ENCODE measurements at places on chromosomes 3 and 15. TPM values are rescaled to one million over a fixed set of nuclear protein-coding genes. Genes with fewer than 3 reads are reported as not detected.

- no peaks in the 10 kb centered on the region for H3K4me1 ChIP-seq
- H3K36me3 ChIP-seq, result peaks cover 70% of the 10 kb centered on the region
- no peak overlapping the region for H3K4me3 ChIP-seq
- DNase-seq, result no peak
- no peaks in the 10 kb centered on the region for H3K27me3 ChIP-seq
Measured at GRCh38 chr3:122427857-122428471, 12.1 kb upstream of the WDR5B start.

- H3K4me3 ChIP-seq, result no peak overlapping the region
- no peak overlapping the region for H3K27ac ChIP-seq
- H3K36me3 ChIP-seq, result no peaks in the 10 kb centered on the region
- no peaks in the 10 kb centered on the region for H3K4me1 ChIP-seq
Measured at GRCh38 chr3:118984699-118985098, 49.9 kb downstream of the IGSF11 start.

Gene CSPG4
- 11.1 TPM for total RNA-seq

Gene P3H2
- total RNA-seq, result 31.5 TPM

Gene CDHR4
- total RNA-seq, result not detected

DNA sequence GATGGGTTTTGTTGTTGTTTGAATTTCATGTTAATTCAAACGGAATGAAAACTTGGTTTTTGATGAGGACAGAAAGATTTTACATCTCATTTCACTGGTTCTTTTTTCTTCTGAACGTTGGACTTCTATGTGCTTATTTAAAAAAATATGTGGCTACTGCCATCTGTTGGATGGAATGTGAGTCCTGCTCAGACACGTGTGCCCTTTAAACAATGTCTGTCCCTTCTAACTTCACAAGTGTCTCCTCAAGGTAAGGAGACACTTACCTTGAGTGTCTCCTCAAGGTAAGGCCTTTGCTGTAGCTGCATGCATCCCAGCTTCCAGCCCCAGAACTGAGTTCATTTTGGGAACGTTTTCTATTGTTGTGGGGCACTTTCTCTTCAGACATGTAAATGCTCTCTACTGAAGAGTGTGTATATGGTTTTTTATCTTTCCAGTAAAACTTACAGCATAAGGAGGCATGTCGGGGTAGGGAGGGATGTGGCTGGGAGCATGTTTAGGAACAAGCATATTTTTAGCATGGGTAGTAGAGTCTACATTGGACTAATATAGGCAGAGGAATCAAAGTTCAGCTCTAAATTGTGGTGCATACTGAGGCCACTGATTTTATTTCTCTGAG is 63.1 kb upstream of the UBE3A start:
- no peak overlapping the region for H3K27ac ChIP-seq
- H3K36me3 ChIP-seq, result no peaks in the 10 kb centered on the region
- peak; percentile 62 for DNase-seq
- no peaks in the 10 kb centered on the region for H3K27me3 ChIP-seq
- H3K4me1 ChIP-seq, result peaks cover 11% of the 10 kb centered on the region

GRCh38 chr15:73906346-73907034 is 19.8 kb upstream of the LOXL1 start:
- no peaks in the 10 kb centered on the region for H3K27me3 ChIP-seq
- no peaks in the 10 kb centered on the region for H3K36me3 ChIP-seq
- peaks cover 10% of the 10 kb centered on the region for H3K4me1 ChIP-seq
- H3K4me3 ChIP-seq, result no peak overlapping the region
- no peak overlapping the region for H3K27ac ChIP-seq

DNA sequence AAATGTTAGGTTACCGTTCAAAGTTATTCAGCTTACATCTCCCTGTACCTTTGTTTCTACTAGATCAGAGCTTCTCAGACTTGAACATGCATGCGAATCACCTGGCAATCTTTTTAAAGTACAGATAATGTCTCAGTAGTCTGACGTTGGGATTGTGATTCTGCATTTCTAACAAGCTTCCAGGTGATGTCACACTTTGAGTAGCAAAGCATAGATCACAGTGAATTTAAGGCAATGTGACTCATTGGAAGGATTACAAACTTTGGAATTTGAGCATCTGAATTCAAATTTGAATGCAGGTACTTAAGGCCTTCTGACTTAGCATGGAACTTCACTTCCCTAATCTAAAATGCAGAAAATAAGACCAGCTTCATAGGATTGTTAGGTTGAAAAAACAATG is 10.8 kb upstream of the ZMAT3 start:
- H3K36me3 ChIP-seq, result no peaks in the 10 kb centered on the region
- DNase-seq, result no peak
- H3K27me3 ChIP-seq, result no peaks in the 10 kb centered on the region
- H3K4me3 ChIP-seq, result no peak overlapping the region
- H3K4me1 ChIP-seq, result no peaks in the 10 kb centered on the region
- H3K27ac ChIP-seq, result no peak overlapping the region

- no peaks in the 10 kb centered on the region for H3K27me3 ChIP-seq
- H3K27ac ChIP-seq, result no peak overlapping the region
- H3K4me3 ChIP-seq, result no peak overlapping the region
Measured at GRCh38 chr15:56468401-56468800, 3.5 kb upstream of the MNS1 start.

DNA sequence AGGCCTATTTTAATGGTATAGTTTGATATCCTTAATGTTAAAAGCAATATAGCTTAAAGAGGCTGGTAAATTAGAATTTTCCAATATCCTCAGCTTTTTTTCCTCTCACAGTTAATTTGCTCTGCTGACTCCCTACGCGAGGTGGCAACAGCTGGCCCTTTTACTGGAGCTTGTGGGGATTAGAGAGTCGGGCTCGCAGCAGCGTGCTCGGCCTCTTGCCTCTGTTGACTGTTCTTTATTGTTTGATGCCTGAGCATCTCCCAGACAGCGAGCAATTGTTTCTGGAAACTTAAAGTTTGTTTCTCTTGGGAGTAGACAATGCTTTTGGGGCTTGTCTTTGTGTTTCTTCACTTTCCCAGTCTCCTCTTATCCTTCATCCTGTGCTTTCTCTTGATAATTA is 80.8 kb downstream of the OPA1 start:
- DNase-seq, result peak; percentile 69
- no peak overlapping the region for H3K4me3 ChIP-seq
- H3K27ac ChIP-seq, result peak overlapping the region; percentile 9

DNA sequence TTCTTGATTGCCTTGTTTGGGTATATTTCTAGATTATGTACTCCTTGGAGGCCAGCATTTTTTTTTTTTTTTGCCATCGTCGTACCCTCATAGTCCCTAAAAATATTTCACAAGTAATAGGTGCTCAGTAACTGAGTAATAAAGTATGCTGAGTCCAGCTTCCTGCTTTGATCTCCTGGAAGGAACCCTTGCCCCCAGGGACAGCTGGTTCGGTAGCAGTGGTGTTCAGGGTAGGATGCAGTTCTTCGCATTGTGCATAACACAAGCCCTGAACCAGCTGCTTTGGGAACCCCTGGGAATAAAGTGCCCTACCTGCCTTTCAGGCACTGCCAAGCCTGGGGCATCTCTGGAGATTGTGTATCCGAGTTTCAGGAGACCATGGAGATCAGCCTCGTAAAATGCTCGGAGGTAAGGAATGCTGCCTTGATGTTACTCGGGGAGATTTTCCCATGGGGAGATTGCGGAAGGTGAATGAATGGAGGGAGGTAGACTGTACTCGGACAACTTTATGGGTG is 7.6 kb downstream of the MYZAP start:
- H3K4me3 ChIP-seq, result no peak overlapping the region
- peaks cover 15% of the 10 kb centered on the region for H3K4me1 ChIP-seq
- H3K27ac ChIP-seq, result no peak overlapping the region
- no peaks in the 10 kb centered on the region for H3K36me3 ChIP-seq
- no peak for DNase-seq

- no peaks in the 10 kb centered on the region for H3K27me3 ChIP-seq
- DNase-seq, result no peak
- no peak overlapping the region for H3K27ac ChIP-seq
- peaks cover 4% of the 10 kb centered on the region for H3K4me1 ChIP-seq
- H3K4me3 ChIP-seq, result no peak overlapping the region
Measured at GRCh38 chr15:75156326-75157215, 45.1 kb upstream of the C15orf39 start.

Gene CLSTN2
- 9.5 TPM for total RNA-seq

Gene ZDHHC23
- 2.2 TPM for total RNA-seq

DNA sequence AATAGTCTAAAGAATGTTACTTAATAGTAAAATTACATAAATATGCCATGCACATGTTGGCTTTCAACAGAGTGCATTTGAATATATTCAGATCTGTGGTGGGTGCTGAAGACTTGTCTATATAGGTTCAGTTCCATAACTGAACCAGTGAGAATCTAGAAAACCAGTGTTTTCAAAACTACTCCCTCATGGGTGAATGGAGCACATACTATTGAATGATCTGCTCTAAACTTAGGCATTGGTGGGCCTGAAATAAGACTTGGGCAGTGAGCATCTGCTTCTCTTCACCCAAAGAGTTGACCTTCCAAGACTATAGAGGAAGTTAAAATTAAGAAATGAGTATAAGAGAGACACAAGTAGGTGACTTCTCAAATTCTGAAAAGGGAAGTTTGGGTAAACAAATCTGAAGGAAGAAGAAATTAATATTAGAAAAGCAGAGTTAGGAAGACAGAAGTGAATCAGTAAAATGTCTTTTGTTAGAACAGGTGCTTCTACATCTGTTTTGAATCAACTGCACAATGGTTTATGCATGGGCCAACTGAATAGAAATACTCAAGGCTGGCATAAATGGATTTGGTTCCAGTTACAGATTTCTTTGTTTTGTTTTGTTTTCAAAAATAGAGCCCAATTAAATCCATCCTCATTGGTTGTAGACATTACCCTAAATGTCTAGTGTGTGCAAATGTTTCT is 19.3 kb downstream of the ALCAM start:
- no peaks in the 10 kb centered on the region for H3K36me3 ChIP-seq
- H3K27ac ChIP-seq, result no peak overlapping the region
- no peaks in the 10 kb centered on the region for H3K4me1 ChIP-seq
- DNase-seq, result no peak
- H3K27me3 ChIP-seq, result no peaks in the 10 kb centered on the region
- no peak overlapping the region for H3K4me3 ChIP-seq

DNA sequence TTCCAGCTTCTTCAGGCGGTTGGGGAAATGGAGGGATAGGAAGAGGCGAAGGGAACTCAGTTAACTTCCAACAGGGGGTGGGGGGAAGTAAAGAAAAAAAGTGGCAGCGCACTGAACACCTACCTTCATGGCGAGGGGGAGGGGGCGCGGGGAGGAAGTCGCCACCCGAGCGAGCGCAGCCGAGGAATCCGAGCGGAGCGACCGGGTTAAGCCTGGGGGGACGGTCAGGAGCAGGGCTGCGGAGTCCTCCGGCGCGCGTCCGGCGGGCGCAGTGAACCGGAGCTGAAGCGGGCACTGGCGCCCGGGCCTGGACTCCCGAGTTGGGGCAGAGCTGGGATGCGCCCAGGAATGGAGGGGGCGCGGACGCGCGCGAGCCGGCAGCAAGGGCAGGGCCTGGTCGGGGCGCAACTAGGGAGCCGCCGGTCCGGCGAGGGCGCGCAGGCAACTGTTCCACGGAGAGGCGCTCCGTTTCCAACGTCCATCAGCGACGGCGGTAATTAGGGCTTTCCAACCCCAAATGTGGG is at the start of gene WNT5A:
TSS of gene WNT5A (minus strand) at position 450 of the 524 bp plus-strand sequence. CDS start at position 129, 321 bp downstream.
- peaks cover 18% of the 10 kb centered on the region for H3K36me3 ChIP-seq
- H3K27me3 ChIP-seq, result no peaks in the 10 kb centered on the region
- peak within 1 kb of the TSS; percentile 78 for H3K27ac ChIP-seq
- peaks cover 20% of the 10 kb centered on the region for H3K4me1 ChIP-seq

DNA sequence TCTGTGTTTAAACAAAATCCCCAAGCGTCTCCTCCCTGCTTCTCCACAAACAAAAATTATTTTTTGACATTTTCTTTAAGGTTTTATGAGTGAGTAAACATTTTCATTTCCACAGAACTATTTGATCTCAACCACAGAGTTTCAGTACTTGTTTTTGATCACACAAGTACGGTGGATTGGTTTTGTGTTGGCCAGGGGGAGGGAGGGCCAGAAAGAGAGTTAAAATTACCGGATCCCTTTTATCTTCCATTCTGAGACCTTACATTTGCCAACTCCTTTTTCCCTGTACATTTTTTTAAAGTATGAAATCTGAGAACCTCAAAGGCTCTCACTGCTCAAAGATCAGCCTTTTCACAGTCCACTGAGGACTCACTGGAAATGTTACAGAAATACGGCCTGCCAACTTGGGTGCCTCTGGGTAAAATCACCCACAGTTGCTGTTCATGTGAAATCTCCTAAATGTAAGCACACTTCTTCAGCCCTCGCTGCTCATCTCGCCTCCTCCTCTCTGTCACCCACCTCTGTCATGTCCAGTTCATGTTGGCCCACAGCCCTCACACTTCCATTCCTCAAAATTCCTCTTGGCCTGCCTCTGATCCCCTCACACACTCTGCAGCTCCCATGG is 1.7 kb downstream of the HOMER2 start:
- peaks cover 4% of the 10 kb centered on the region for H3K27me3 ChIP-seq
- no peak for DNase-seq
- H3K4me3 ChIP-seq, result no peak overlapping the region
- H3K27ac ChIP-seq, result no peak overlapping the region

Gene XYLB
- 2.8 TPM for total RNA-seq

DNA sequence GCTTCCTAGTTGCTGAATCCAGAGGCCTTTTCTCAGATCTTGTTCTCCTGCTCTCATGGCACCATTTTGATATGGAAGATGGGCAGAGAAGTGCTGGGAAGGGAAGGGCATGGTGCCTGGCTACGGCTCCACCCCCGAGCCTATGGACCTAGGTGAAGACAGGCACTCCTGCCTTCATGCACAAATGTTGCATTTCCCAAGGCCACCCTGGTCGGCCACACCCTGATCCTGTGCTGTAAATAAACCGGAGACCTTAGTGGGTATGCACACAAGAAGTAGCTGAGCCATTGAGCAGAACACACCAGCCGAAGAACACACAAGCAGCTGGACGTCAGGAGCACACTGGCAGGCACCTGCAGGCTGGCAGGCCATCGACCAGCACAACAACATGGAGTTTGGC is 261.6 kb downstream of the SHQ1 start:
- peaks cover 27% of the 10 kb centered on the region for H3K4me1 ChIP-seq
- no peaks in the 10 kb centered on the region for H3K36me3 ChIP-seq
- H3K27ac ChIP-seq, result no peak overlapping the region
- H3K4me3 ChIP-seq, result no peak overlapping the region
- no peaks in the 10 kb centered on the region for H3K27me3 ChIP-seq

DNA sequence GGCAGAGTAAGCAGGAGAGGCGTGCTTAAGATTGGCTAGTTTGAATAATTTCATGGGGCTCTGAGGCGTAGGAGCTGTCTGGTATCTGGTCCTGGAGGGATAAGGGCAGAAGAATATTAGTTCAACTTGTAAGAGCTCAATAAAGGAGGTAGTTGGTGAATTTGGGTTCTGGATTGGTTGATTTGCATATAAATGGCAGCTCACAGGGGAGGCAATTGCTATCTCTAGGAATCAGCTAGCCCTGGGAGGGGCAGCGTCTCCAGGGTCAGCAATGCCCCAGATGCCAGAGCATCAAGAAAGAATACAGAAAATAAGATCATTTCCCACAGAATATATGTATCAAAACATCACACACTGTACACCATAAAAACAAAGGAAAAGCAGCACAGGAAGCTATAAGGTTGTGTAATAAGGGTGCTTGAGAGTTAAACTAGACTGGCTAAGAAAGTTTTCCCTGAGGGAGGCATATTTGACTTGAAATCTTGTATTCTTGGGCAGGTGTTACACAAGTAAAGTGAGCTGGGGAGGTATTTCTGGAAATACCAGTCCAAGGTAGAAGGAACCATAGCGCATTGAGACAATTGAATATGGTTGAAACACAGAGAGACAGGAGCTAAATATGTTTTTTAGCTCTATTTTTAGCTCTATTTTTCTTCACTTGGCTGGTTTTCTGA is 6.1 kb downstream of the MOBP start:
- no peak overlapping the region for H3K27ac ChIP-seq
- H3K36me3 ChIP-seq, result no peaks in the 10 kb centered on the region
- H3K4me1 ChIP-seq, result no peaks in the 10 kb centered on the region
- no peaks in the 10 kb centered on the region for H3K27me3 ChIP-seq
- DNase-seq, result no peak

- H3K27me3 ChIP-seq, result peaks cover 6% of the 10 kb centered on the region
- no peaks in the 10 kb centered on the region for H3K36me3 ChIP-seq
- H3K4me3 ChIP-seq, result no peak overlapping the region
- H3K27ac ChIP-seq, result no peak overlapping the region
Measured at GRCh38 chr15:46709460-46710083, 1007.7 kb upstream of the SEMA6D start.
